ENCODE measurements at places on chromosomes 13 and 19.

GRCh38 chr13:88526853-88527215 is 855.7 kb downstream of the SLITRK5 start:
- no peak for DNase-seq

- DNase-seq = no peak
Measured at GRCh38 chr19:37251308-37252229, 33.6 kb downstream of the ZNF383 start.

DNA sequence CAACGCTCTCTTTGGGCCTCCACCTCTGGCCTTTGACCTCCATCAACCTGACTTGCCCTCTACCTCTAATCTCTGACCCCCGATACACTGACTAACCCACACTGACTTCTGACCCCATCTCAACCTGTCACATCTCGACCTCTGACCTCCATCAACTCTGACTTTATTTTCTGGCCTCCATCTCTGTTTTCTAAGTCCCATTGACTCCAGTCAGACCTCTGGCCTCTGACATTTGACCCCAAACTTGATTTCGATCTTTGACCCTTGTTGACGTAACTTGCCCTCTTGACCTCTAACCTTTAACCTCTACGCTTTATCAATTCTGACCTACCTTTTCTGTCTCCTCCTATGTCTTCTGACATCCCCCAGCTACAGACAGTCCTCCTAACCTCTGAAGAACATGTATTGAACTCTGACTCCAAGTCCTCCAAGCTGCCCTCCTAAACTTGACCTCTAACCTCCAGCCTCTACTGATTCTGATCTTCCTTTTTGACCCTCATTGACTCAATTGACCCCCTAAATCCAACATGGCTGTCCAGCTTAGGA is 780 bp downstream of the ACP4 start:
- no peak for DNase-seq

DNA sequence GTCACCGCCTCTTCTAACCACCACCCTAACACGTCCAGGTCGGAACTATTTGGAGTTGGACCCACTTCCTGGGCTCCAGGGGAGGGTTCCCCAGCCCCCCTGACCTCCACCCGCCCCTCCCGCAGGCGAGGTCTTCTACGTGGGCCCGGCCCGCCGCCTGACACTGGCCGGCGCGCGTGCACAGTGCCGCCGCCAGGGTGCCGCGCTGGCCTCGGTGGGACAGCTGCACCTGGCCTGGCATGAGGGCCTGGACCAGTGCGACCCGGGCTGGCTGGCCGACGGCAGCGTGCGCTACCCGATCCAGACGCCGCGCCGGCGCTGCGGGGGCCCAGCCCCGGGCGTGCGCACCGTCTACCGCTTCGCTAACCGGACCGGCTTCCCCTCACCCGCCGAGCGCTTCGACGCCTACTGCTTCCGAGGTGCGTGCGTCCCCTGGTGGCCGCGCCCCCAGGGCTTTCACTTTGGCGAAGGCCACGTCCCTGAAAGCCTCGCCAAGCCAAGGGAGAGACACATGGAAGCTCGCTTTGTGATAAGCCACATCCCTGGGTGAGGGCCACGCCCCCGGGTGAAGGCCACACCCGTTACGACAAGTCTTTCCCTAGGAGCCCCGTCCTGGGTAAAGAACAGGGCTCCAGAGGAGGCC is 13.2 kb downstream of the NCAN start:
- DNase-seq = peak; percentile 79

- DNase-seq = no peak
Measured at GRCh38 chr19:2443116-2443784, 13.5 kb downstream of the LMNB2 start.

DNA sequence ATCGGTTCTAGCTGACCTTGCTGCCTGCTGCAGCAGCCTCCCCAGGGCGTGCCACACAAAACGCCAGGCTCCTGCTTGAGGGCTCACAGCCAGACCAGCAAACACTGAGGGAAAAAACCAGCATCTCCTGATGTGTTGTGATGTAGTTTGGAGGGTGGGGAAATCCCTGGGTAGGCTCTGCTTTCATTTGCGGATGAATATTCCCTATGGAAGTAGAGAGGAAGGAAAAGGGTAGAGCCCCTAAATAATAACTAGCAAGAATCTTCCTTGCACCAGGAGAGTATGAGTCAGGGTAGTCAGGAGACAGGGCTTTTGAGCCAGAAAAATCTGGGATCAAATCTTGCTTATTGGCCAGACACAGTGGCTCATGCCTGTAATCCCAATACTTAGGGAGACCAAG is 545.3 kb downstream of the RFC3 start:
- DNase-seq = no peak

DNA sequence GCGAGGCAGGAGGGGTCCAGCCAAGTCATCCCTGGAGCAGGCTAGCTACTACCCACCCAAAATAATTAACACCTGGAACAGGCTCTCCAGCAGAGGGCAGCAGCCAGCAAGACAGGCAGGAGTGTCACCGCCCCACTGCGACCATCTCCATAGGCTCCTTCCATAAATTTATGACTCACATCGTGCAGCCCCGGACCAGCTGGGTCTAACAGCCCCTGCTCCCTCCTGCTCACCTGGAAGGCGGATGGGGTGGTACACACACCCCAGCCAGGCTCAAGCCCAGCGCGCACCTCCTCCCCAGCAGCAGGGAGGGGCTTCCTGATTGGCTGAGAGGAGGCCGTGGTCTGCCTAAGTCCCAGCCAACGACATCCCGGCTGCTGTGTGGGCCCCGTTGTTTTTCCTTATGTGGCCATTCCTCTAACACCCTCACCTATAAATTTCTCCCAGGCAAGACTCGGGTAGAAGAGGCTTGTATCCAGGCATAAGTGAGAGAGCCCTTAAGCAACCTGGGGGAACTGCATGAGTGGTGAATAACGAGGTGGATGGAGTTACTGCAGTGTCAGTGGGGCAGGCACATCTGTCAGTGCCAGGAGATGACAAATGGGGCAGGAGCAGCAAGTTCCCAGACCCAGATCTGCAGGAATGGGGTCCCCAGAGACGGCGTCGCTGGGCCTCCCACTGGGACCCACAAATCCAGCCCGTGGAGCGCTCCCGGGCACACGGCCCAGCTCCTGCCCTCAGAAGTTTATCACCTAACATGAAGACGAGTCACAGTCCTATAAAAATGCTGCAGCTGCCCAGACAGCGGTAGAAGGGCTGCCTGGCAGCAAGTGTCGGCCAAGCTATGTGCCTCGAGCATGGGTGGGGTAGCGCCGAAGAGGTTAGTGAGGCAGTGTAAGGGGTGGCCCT is 43.1 kb downstream of the CEBPG start:
- DNase-seq = peak; percentile 62

DNA sequence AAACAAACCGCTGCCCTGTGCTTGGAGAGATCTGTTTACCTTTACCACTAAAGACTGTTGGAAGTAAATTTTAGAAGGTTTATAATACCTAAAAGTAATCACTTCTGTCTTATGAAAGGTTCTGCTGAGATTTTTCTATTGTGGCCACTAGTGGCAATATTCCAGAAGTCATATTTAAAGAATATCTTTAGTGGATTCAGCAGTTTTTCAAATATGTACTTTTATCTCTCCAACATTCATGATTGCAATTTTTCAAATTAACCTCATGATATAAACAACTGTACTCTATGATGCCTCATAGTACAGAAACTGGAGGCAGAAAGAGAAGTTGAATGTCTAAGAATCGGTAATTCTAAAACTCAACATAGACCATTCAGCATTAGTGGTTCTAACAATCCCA is 53.2 kb upstream of the USPL1 start:
- DNase-seq = no peak

DNA sequence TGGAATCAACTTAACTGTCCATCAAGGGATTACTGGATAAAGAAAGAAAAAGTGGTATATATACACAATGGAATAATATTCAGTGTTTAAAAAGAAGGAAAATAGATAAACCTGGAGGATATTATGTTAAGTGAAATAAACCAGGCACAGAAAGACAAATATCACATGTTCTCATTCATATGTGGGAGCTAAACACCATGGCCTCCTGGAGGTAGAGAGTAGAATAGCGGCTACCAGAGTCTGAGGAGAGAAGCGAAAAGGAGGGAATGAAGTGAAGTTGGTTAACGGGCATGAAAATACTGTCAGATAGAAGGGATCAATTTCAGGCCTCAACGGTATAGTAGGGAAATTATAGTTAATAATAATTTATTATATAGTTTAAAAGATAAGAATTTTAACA is 147.5 kb upstream of the OBI1 start:
- DNase-seq = no peak

- DNase-seq = no peak
Measured at GRCh38 chr13:73898276-73898675, 235.9 kb downstream of the KLF12 start.

DNA sequence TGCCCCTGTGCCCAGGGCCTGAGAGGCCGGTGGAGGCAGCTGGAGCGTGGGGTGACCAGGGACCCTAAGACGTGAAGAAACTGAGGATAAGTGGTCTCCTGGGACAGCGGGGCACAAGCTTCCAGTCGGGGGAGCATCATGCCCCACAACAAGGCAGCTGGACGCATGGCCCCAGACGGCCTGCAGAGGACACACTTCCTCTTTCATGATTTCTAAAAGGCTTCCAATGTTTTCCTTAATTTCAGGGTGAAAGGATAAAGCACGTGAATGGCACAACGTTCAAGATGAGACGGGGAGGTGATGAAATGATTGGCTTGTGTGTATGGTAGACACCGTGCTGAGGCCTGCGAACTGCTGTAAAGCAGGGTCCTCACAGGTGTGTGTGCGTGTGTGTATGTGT is 20.2 kb upstream of the MYDGF start:
- no peak for DNase-seq

DNA sequence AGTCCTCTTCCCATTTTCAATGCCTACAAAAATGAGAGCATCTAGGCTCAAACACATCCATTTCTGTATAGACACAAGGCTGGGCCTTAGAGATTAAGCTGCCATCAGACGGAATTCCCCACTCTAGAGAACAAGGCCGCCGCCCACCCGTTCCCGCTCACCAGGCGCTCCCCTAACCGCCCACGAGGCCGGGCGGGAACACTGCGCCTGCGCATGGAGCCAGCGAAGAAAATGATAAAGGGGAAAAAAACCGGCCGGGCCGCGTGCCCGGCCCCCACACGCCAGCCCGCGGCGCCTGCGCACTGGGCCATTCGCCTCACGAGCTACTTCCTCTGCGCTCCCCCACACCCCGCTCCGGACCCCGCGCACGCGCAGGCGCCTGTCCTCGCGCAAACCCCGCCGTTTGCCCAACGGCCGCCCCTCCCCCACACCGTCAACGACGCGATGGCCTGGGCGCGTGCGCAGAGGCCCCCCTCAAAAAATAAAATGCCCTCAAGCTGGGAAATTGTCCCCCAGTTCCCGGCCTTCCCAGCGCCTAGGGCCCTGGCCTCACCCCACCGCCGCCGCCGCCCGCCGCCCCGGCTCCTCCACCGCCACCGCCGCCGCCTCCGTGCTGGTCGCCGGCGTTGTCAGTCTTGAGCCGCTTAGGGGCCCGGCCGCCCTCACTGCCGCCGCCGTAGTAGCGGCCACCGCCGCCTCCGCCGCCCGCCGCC is 483 bp downstream of the HNRNPL start:
- DNase-seq = peak; percentile 96

DNA sequence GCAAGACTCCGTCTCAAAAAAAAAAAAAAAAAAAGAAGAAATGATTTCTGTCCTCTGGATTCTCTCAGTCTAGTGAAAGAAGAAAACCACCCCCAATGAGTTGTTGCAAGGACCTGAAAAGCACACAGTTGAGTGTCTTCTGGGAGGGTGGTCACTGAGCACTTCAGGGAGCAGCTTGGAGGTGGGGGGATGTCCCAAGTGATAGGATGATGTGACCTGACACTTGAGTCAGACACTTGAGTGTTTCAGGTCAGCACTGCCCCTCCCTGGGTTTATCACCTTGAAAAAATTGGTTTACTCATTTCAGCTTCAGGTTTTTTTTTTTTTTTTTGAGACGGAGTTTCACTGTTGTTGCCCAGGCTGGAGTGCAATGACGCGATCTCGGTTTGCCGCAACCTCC is 63.2 kb downstream of the ZNF823 start:
- DNase-seq = no peak

GRCh38 chr13:113043001-113043630 is 62.5 kb upstream of the F7 start:
- no peak for DNase-seq

DNA sequence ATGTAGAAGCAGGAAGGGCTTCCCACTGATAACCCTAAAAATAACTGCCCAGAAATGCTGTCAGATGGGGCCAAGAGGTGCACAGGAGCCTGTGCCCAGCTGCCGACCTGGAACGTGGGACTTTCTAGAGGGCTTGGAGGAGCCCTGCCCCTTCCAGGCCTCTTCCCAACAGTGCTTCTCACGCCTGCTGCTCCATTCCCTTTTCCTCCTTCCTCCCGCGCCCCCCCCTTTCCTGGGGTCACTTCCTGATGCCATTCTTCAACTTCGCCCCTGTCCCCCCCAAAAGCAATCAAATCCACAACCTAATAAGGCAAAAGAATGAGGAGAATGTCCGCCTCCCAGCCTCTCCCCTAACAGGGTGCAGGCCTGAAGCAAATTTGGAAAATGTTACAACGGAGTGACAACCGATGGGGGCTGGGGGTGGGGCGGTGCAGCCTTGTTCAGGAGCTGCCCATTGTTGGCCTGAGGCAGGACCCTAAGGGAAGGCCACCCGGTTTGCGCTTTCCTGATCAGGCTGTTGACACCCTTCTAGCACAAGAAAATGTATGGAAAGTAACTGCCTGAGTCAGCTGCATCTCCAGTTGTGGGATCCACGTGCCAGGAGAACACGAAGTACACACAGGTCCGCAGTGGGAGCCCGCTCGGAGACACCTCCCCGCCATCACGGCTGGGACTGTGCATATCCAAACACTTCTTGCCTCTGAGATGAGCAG is 18.7 kb downstream of the ACTN4 start:
- peak; percentile 68 for DNase-seq

- no peak for DNase-seq
Measured at GRCh38 chr13:50162001-50162400, 146.8 kb downstream of the KCNRG start.

- DNase-seq = no peak
Measured at GRCh38 chr19:3268763-3269162, 44.3 kb downstream of the CELF5 start.

- no peak for DNase-seq
Measured at GRCh38 chr13:105630431-105630830, 905.0 kb downstream of the EFNB2 start.

- no peak for DNase-seq
Measured at GRCh38 chr13:83485101-83485500, 397.2 kb downstream of the SLITRK1 start.

- peak; percentile 81 for DNase-seq
Measured at GRCh38 chr19:3986260-3987041, 1.2 kb upstream of the EEF2 start.
